ENCODE measurements at places on chromosomes 16 and 17.

DNA sequence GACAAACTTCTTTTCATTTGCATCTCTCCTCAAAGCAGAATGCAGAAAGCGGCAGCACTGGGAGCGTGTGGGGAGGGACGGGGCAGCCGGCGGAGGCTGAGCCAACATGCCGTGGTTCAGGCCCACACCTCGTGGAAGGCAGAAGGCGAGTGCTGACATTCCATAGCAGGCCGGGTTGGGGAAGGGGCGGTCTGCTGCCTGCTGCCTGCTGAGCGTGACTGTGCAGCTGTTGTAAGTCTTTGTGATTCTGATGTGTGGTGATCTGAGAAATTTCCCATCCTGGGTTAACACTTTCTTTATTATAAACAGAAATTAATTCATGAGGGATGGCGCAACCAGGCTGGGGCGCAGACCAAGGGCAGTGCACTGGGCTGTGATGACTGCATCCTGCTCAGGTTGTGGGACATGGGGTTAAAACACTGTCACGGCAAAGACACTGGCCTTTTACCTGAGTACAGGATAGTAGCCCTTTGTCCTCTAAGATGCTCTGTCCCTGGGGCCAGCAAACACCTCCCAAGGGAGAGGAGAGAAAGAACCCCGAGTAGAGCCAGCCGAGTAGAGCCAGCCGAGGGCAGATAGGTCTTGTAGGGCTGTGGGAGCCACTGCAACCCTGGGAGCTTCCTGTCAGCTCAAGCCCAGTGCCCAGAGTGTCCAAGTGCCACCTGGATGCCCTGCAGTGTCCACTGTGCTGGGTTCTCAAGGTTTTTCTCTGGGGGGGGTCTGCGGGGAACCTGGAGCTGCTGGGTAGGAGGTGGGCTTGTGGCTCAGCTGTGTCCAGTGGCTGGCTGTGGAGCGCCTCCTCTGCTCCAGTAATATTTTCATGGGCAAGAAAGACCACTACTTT, 8.8 kb upstream of the DNASE1 start:
- DNase-seq = peak; percentile 69

GRCh38 chr17:63700528-63701455, 867 bp upstream of the LIMD2 start:
- peak; percentile 17 for DNase-seq

- DNase-seq = no peak
Observed at GRCh38 chr16:83831456-83831987, 23.7 kb downstream of the HSBP1 start.

GRCh38 chr16:70715055-70715858, 29.4 kb upstream of the MTSS2 start:
- DNase-seq = peak; percentile 60

DNA sequence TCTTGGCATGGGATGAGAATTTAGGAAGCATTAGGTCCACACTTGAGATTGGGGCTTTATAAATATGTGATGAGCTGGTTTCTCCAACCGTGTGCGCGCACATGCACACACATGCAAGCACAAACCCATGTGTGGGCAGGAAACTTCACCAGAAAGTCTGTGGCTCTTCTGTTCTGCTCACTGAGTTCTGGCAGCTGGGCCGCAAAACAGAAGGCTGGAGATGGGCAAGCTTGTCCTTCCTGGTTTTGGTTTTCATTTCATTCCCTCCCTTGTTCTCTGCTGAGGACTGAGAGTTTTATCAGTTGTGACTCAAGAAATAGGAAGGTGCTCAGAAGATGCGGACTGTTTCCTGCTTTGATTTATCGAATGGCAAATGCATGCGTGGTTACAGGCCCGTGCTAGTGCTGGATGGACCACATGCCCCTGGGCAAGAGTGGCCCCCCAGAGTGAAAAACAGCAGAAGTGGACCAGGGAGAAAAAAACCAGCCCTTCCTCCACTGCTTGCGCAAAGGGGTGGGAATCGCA, 14.1 kb downstream of the MAP3K14 start:
- DNase-seq = no peak

- DNase-seq = no peak
Observed at GRCh38 chr16:25009822-25010221, 5.3 kb downstream of the ARHGAP17 start.

DNA sequence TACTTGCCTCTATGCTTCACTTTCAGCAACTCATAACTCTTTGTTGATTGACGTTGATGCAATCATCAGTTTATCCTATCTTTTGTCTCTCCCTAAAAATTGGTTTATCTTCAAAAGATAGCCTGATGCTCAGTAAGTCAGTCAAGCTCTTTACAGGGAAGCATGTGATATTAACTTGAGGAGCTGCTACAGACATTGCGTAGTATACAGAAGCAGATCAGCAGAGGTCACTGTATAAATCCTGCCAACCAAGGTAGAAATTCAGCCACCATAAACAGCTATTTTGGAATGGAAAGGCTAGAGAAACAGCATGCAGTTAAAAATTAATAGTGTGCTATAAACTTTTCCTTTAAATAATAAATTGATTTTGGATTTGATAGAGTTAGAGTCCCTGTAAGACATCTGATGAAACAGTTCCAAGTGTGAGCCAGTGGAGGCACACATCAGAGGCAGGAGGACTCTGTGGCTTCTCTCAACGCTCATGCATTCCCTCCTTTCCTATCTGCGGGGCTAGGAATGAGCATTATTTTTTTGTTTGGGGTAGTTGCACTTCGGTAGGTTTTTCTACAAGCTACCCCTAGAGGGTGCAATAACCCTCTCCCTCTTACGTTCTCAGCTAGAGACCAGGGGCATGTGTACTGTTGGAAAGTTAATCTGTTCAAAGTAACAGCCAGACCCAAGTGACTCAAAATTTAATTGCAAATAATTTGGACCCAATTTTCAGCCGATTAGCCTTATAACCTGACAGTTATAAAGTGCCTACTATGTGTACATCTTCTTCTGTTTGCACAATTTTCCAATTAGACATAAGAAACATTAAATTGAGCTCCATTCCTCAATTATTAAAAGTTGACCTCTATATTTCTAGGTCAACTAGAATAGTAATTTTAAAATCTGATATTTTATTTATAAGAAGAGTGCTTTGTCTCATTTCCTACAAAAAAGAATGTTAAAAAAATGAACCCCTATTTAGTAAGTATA, 647.7 kb upstream of the SOX9 start:
- peak; percentile 22 for DNase-seq

DNA sequence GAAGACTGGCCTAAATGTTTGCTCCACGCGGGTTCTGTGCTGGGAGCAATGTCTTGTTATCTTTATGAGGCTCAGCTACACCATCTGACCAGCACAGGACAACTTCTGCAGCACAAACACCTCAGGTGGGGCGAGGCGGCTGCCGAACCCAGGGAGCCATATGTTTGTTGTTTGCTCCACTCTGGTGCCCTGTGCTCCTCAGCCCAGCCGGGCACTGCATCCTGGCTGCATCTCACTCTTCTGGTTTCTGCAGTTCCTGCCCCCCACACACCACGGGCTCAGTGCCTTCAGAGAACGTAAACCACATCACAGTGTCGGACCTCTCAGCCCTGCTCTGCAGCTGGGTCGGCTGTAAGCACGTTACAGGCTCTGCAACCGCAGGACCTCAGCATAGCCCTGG, 32.4 kb downstream of the MXRA7 start:
- DNase-seq = no peak

GRCh38 chr16:57446531-57447185, 527 bp downstream of the CIAPIN1 start:
- peak; percentile 15 for DNase-seq

GRCh38 chr17:80169784-80170500, at the start of gene CARD14:
CARD14 (plus strand) TSS chr17:80170030; CDS start chr17:80181439, 11,409 bp downstream.
- no peak for DNase-seq

DNA sequence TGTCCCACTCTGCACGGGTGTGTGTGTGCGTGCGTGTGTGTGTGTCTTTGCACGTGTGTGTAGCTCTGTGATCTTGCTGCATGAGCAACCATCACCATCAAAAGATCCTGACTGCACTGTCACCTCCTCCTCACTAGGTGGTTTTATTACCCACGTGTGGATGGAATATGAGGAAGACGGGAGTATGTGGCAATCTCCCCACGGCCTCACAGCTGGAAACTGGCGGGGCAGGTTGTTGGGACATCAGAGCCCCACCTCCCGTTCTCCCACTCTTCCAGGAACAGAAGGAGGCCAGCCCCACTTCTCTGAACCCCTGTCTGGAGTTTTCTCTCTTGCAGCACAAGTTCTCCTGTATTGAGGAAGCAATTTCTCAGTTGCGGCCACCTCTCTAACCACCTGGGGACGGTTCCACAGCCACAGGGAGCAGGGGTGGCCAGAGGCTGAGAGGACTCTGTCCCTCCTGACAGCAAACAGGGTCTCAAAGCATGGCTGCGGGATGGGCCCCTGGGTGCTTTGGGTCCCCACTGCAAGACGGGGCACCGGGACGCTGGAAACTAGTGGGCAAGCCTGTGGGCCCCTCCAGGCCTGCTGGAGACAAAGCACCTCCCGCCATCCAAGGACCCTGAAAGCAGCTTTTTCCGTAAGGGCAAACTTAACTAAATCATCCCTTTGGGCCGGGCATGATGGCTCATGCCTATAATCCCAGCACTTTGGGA, 27.9 kb upstream of the ATP2C2 start:
- DNase-seq = no peak

GRCh38 chr16:82888591-82889001, 261.8 kb downstream of the CDH13 start:
- DNase-seq = no peak

DNA sequence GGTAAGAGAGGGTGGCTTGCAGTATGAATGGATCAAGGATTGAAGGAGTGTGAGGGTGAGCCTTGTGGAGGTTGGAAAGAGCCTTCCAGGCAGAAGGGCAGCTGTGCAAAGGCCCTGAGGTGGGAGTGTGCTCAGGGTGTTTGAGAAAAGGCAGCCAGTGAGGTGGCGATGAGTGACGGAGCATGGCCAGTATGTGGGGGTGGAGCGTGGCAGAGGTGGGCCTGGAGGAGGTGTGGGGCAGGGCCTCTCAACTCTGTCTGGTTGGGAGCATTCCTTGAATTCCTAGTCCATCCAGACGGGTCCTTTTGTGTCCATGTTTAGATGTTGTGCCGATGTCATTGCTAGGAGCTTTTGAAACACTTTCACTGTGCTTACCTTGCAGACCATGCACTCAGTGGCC, 51.3 kb downstream of the EPN2 start:
- no peak for DNase-seq

- DNase-seq = no peak
Observed at GRCh38 chr16:10760858-10761257, 17.2 kb downstream of the NUBP1 start.

GRCh38 chr16:54120846-54121480, 165.6 kb downstream of the IRX3 start:
- no peak for DNase-seq

DNA sequence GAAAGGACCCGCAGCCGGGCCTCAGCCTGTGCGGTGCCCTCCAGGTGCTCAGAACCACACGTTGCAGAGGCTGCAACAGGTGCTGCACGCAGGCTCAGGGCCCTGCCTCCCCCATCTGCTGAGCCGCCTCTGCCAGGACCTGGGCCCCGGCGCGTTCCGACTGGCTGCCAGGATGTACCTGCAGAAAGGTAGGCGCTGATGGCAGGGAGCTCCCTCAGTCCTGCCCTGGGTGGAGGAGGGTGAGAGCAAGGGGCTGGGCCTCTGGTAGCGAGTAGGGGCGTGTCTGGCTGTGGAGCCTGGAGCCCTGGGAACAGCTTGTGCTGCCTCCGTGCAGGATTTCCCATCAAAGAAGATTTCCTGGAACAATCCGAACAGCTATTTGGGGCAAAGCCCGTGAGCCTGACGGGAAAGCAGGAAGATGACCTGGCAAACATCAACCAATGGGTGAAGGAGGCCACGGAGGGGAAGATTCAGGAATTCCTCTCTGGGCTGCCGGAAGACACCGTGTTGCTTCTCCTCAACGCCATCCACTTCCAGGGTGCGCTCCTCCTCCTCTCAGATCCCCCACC, 4.4 kb downstream of the SERPINF2 start:
- no peak for DNase-seq

DNA sequence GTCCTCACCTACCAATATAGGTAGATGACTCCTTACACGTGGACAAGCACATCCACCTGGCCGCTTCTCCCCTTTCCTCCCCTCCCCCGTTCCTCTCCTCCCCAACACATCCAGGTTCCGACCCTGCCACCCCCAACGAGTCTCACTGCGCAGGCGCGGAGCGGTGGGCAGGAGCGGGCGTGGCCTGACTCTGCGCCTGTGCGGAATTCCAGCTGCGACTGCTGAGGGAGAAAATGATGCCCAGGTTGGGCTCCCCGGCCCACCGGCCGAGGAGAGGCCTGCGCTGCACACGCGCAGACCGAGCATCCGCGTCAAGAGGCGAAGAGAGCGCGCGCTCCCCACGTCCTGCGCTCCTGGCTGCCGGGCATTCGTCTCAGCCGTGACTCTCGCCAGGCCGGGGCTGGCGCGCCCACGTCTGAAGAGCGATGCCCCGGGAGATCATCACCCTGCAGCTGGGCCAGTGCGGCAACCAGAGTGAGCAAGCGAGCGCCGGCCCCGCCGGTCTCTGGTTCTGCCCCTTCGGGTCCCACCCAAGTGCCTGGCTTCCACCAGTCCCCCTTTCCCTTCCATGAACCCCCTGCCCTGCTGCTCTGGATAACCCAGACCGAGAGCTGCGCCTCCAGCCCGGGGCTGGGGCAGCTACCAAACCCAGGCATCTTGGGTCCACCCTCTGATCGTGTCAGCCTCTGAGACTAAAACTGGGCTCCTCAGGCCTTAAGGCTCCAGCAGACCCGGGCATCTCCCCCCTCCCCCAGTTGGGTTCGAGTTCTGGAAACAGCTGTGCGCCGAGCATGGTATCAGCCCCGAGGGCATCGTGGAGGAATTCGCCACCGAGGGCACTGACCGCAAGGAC, at the start of gene TUBG2:
Gene TUBG2 (plus strand): TSS at position 206 of the 853 bp plus-strand sequence. CDS start 220 bp downstream, at position 426.
- DNase-seq = peak; percentile 82

DNA sequence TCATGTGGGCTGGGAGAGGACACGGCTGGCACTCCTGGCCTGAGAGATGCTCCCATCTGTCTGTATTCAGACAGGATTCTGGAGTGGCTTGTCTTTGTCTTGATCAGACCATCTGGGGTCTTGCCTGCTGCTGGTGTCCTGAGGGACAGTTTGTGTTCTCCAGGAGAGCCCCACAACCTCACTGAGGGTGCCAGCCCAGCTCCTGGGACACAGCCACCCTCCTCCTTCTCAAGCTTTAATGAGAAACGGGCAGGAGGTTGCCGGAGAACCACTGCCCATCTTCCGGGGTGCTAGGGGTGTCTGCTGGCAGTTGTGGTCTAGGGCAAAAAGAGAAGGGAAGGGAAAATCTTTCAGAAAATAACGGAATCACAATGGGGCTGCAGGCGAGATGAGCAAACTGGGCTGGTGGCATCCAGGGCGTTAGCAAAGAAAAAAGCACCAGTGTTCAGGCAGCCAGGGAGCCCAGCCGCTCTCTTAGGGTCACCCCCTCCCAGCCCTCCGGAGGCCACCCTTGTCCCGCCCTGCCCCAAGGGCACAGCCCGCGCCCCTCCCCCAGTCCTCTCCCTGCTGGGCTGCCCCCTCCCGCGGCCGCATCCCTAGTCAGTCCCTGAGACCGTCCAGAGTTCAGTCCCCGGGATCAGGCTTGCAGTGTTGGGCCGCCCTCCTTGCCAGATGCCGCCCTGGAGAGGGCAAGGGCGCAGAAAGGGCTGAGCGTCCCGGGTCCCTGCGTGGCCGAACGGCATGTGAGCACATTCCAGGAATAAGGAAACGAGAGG, 824.7 kb downstream of the KCNJ18 start:
- DNase-seq = no peak
